Stimulated activated CD4-positive, alpha-beta T cell treated with anti-CD3 and anti-CD28 coated beads, Interleukin-4, amount 100 ng/mL, for 48 hours (primary cell): ENCODE measurements at places on chromosomes 7 and 10.

GRCh38 chr10:88497913-88498312 lies 85.2 kb downstream of the RNLS start:
- DNase-seq: no peak

GRCh38 chr7:50806143-50806542 lies 23.4 kb upstream of the GRB10 start:
- DNase-seq: no peak

GRCh38 chr10:8825611-8826010 lies 771.1 kb downstream of the GATA3 start:
- DNase-seq: no peak

GRCh38 chr7:131745390-131746248 lies 189.2 kb upstream of the PODXL start:
- DNase-seq: no peak

- DNase-seq: no peak
These were observed 24.7 kb downstream of the AFAP1L2 start for GRCh38 chr10:114379631-114380041.

GRCh38 chr7:154744256-154744860 lies 258.6 kb downstream of the PAXIP1 start:
- DNase-seq: no peak

DNA sequence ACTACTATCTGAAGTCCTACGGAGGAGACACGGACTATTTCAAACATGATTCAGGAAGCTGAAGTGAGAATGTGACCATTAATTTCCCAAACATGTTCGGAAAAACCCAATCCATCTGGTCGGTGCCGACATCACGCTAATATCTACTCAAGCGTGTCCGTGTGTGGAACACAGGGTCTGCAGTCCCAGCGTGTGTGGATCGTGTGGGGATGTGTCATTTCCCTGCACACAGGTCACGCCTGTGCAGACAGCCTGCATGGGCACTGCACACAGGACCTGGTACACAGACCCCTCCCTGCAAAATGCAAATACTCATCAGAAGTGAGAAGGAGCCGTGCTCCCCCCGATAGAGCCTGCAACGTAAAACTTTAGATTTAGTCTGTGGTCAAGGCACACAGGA lies 57.8 kb downstream of the CARD11 start:
- no peak for DNase-seq

- DNase-seq: no peak
These were observed 27.7 kb downstream of the CUBN start for GRCh38 chr10:17101910-17102266.
